ENCODE measurements at places on chromosomes 12 and 14.

DNA sequence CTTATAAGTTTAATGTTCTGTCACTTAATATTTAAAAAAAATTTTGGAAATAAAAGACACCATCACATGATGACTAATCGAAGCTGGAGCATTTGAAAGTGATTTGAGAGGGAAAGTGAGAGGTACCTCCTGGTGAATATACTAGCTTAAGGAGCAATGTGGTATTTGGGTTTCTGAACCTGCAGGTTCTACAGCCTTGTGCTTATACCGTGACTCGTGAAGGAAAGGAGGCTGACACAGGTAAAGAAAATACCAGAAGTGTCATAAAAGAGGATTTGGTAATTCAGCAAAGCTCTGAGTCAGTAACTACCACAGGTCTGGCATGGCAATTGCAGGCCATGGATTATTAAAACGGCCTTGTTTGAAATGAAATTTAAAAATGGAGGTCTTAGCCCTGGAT lies 151.0 kb downstream of the SLC38A4 start:
- DNase-seq: no peak

DNA sequence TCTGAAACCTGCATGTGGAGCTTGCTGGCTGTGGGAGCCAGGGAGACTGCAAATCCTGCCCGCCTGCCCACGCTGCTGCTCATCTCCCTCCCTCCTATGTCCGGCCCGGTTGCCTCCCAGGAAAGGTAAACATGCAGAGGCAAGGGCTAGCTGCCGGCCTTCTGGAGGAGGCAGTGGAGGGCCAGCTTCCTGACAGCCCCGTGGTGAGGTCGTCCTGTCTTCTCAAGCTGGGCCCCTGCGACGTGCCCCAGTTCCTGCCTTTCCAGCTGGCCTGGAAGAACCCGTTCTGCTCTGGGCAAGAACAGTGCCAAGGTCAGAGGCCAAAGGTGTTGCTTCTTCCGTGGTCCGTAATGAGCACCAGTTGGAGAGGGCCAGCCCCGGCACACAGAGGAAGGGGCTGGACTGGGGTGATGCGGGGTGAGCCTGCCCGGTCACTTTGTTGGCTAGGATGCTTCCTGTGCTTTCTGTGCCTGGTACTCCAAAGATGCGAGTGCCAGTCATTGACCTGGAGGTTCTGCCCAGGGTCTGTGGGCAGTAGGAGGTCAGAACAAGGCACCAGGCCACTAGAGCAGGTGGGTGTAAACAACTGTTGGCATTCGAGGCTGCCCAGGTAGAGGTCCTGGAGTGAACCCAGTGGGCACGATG lies 25.3 kb downstream of the TPCN1 start:
- DNase-seq: no peak

DNA sequence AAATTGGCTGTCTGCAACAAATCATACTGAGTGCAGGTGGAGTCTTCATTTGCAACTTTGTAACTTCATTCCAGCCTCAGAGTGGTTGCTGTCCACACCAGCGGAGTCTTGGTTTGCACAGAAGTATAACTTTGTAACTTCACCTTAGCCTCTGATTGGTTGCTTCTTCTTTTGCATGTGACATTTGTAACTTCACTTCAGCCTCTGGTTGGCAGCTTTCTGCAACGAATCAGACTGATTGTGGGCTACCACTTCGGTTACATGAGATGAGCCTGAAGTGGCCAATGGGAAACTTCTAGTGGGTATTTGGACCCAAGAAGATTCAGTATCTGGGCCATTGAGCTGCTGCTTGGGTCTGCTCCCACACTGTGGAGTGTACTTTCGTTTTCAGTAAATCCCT lies 17.8 kb downstream of the RASSF8 start:
- DNase-seq: no peak

DNA sequence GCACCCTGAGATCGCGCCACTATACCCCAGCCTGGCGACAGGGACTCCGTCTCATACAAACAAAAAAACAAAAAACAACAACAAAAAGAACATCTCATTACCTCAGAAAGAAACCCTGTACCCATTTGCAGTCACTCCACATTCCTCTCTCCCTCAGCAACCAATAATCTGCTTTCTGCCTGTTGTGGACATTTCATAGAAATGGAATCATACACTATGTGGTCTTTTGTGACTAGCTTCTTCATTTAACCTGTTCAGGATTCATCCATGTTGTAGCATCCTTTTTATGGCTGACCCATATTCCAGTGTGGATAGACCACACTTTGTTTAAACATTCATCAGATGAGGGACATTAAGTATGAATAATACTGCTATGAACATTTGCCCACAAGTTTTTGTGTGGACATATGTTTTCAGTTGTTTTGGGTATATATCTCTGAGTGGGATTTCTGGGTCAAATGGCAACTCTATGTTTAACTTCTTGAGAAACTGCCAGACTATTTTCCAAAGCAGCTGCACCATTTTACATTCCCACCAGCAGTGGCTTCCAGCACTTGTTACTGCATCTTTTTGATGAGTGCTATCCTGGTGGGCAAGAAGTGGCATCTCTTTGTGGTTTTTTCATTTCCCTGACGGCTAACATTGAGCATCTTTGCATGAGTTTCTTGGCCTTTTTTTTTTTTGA lies 5.9 kb upstream of the RCOR1 start:
- DNase-seq: no peak

GRCh38 chr12:18932211-18932610 lies 194.3 kb downstream of the CAPZA3 start:
- no peak for DNase-seq

GRCh38 chr14:38074081-38074480 lies 133.6 kb upstream of the SSTR1 start:
- DNase-seq: no peak

- DNase-seq: no peak
Observed at GRCh38 chr14:66036547-66036946, 449.6 kb upstream of the CCDC196 start.

- no peak for DNase-seq
Observed at GRCh38 chr14:61120576-61120975, 139.5 kb downstream of the SLC38A6 start.

DNA sequence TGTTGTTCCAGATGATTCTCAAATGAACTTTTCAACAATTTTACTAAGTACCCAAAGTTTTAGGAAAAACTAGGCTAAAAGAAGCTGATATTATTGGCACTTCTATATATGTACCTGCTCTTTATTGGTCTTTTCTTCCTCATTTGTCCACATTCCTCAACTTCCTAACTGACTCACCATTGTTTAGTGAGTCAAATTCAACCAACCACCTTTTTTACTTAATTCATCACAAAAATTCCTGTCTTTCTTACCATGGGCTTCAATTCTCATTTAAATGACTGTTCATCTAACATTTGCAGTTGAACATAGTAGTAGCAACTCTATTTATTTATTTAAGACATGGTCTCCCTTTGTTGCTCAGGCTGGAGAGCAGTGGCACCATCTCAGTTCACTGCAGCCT lies 47.6 kb upstream of the SLC2A13 start:
- no peak for DNase-seq

GRCh38 chr12:105352052-105352451 lies 21.6 kb downstream of the C12orf75 start:
- no peak for DNase-seq

GRCh38 chr14:100655741-100656085 lies 68.5 kb upstream of the BEGAIN start:
- DNase-seq: no peak

DNA sequence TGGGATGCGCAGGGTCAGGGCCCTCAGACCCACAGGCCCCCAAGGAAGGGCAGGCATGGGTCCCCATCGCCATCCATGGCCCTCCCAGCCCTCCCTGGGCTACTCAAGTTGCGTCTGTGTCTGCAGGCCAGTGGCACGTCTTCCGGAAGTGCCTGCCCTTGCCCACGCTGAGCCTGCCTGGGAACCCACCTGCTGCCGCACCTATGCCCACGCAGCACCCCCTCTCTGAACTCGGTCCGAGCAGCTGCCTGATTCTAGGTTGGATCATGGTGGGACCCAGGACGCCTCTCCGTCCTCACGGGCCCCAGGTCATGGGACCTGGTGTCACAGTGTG lies 182.8 kb downstream of the ADGRD1 start:
- no peak for DNase-seq

DNA sequence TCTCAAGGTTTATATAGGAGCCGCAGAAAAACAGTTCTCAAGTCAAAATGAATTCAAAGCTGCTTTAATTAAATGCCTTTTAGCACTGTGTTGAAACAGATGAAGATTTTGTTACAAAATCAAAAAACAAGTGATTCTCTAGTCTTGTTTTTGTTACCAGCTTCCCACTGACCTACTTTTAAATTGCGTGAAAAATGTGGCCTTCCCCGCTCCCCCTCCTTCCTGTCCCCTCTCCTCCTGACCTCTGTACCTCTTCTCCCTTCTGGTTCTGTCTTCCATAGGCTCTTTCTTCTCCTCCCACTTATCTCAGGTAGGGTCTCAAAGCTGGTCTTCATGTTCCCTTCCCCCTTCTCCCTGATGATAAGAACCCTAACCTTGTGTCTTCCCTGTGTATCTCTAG lies 90.0 kb upstream of the MDM1 start:
- no peak for DNase-seq

DNA sequence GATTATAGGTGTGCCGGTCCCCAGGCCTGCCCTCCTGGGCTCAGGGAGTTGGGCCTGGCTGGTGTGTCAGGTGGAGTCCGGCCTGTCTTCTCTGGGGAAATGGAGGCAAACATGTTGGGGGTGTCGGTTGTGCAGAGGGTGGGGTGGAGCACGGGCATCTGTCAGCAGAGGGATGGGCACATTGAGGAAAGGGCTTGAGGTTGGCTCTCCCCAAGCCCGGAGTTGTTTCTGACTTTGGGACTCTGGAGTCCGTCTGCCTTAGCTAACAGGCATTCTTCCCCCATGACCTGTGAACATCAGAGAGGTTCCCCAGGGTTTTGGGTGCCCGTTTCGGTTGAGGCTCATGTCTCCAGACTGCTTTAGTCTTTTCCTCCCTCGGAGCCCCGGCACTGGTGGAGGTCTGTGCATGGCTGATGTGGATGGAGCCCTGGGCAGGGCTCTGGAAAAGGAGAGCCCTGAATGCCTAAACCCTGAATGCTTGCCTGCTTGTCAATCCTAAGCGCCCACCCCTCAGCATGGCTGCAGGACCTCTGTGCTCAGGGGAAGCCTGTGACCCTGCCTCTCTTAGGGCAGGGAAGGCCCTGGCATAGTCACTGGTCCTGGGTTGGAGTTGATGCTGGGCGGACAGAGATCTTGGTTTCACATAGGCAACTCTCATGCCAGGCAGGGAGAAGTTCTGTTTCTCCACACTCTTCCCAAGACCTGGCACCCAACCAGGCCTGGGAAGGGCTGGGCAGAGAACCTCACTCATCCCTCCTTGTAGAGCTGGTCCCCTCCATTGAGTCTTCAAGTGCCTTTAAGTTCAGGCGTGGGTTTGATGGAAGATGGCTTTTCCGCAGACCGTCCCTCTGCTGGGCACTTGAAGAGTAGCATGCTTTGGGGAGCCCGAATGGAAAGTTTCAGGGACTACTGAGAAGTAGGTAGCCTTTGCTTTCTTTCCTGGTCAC lies 12.9 kb downstream of the NYNRIN start:
- no peak for DNase-seq

GRCh38 chr12:119206348-119207062 lies 27.8 kb downstream of the HSPB8 start:
- DNase-seq: no peak

Measured in hypothalamus (tissue), 51 donors.